Stimulated activated CD4-positive, alpha-beta T cell treated with anti-CD3 and anti-CD28 coated beads, Interleukin-2, amount 100 ng/mL, for 48 hours (primary cell): ENCODE measurements at places on chromosomes 5 and 9.

DNA sequence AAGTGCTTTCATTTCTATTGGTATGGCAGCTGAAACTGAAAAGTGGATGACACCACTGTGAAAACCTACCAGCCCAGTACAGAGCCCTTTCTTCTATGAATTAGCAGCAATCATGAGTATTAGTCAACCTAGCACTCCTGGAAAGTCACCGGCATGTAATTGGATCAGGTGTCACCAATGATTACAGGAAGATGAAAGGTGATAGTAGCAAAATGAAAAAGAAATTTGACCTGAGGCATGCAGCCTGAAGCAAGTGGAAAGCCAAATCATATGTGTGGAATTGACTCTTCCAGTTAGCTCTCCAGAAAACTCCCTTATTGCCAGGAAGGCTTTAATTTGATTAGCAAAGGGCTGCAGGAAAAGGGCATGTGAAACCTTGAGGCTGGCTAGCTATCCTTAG is 81.2 kb upstream of the NAA35 start:
- no peak for DNase-seq

DNA sequence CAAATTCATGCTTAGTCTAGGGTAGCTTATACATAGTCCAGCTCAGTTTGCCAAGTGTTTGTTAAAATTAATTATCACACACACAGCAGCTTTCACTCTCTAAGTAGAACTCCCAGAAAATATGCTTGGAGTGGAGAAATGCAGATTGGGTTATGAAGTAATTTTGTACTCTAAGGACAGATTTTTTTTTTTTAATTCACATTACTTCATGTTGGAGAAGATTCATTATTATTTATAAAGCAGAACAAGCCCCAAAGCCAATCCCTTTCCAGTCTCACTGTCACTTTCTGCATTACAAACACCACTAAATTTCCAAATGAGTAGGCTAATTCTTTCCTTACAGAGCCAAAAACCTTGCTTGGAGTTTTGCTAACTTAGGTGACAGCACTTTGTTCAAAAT is 11.7 kb upstream of the C9orf72 start:
- DNase-seq: no peak

- DNase-seq: no peak
These were observed 97.1 kb downstream of the ADAMTS12 start for GRCh38 chr5:33794550-33795181.

GRCh38 chr9:35028341-35028740 is 38.8 kb downstream of the DNAJB5 start:
- no peak for DNase-seq

DNA sequence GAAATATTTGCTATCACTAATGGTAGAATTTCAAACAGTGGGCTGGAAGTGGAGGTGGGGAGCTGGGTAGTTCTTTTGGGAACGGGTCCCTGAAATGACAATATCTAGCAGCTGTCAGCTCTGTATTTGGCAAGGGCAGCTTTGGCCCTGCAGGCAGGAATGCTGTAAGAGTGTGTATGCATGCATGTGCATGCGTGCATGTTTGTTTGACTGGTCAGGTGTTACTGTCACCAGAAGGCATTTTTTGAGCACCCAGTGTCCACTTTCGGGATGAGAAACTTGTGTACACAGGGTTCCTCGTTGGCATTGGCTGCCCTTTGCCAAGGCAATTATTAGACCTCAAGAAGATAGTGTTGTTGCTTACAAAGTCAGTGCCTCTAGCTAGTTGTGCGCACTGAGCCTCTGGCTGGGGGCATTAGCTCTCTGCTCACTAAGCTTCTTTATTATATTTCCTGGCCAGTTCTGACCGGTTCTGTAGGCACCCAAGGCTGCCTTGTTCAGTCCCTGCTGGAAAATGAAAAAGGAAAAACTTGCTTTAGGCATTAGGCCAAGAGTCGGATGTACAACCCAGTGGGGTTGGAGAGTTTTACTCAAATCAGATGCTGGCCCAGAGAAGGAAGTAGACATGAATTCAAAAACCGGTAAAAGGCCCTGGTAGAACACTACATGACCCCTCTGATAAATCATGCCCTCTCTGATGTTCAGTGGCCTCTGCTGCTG is 2.0 kb downstream of the CYFIP2 start:
- DNase-seq: no peak

- DNase-seq: no peak
These were observed 15.4 kb downstream of the CCNJL start for GRCh38 chr5:160297004-160297403.

- DNase-seq: no peak
These were observed 6.5 kb downstream of the TNFSF8 start for GRCh38 chr9:114923918-114924317.

- no peak for DNase-seq
These were observed 303.0 kb downstream of the MSX2 start for GRCh38 chr5:175027390-175027789.

- no peak for DNase-seq
These were observed 29.9 kb upstream of the RAPGEF6 start for GRCh38 chr5:131664929-131665328.

GRCh38 chr5:144089401-144090021 is 80.9 kb downstream of the YIPF5 start:
- DNase-seq: no peak

DNA sequence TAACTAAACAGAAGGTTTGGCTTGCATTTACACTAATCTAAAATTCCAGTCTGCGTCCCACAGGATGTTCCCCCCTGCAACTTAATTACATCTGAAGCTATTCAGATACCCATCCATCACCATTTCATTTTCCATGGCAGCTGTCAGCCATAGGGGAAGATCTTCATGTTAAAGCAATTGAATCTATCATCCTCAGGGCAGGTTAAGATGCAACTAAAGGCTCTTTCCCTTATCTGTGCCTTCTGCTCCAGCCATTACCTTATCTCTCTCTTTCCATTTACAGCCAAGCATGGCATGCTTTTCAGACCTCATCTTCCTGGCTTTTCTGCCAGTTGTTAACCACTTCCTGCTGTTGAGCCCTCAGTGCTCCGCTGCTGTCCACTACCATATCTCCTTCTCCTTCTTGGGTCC is 15.8 kb upstream of the HACD4 start:
- no peak for DNase-seq
